Activated CD4-positive, alpha-beta memory T cell treated with anti-CD3 and anti-CD28 coated beads for 36 hours (primary cell): ENCODE measurements at places on chromosomes 13 and 19.

GRCh38 chr19:34353546-34353945 is 11.4 kb upstream of the GPI start:
- DNase-seq = no peak
- H3K4me1 ChIP-seq = peaks cover 29% of the 10 kb centered on the region
- no peaks in the 10 kb centered on the region for H3K27me3 ChIP-seq
- no peak overlapping the region for H3K27ac ChIP-seq
- H3K36me3 ChIP-seq = peaks cover 5% of the 10 kb centered on the region
- H3K4me3 ChIP-seq = no peak overlapping the region

- no peak overlapping the region for H3K4me3 ChIP-seq
- no peaks in the 10 kb centered on the region for H3K27me3 ChIP-seq
- H3K36me3 ChIP-seq = peaks cover 36% of the 10 kb centered on the region
- peak overlapping the region; percentile 38 for H3K27ac ChIP-seq
These were observed 56.2 kb upstream of the GPR183 start for GRCh38 chr13:99363391-99363790.

- peaks cover 35% of the 10 kb centered on the region for H3K4me1 ChIP-seq
- no peaks in the 10 kb centered on the region for H3K27me3 ChIP-seq
These were observed 4.9 kb downstream of the CSNK1G2 start for GRCh38 chr19:1945899-1946298.

GRCh38 chr13:24134757-24135156 is 25.8 kb upstream of the SPATA13 start:
- no peak for DNase-seq
- peaks cover 3% of the 10 kb centered on the region for H3K36me3 ChIP-seq
- peaks cover 3% of the 10 kb centered on the region for H3K4me1 ChIP-seq
- peaks cover 17% of the 10 kb centered on the region for H3K27me3 ChIP-seq
- H3K4me3 ChIP-seq = no peak overlapping the region

GRCh38 chr13:83940742-83941141 is 58.5 kb upstream of the SLITRK1 start:
- H3K27me3 ChIP-seq = peaks cover 3% of the 10 kb centered on the region
- DNase-seq = no peak
- no peak overlapping the region for H3K4me3 ChIP-seq
- H3K4me1 ChIP-seq = no peaks in the 10 kb centered on the region

GRCh38 chr13:60172111-60172510 is 8.4 kb upstream of the DIAPH3 start:
- no peak for DNase-seq
- H3K36me3 ChIP-seq = no peaks in the 10 kb centered on the region
- no peaks in the 10 kb centered on the region for H3K4me1 ChIP-seq
- no peak overlapping the region for H3K4me3 ChIP-seq

DNA sequence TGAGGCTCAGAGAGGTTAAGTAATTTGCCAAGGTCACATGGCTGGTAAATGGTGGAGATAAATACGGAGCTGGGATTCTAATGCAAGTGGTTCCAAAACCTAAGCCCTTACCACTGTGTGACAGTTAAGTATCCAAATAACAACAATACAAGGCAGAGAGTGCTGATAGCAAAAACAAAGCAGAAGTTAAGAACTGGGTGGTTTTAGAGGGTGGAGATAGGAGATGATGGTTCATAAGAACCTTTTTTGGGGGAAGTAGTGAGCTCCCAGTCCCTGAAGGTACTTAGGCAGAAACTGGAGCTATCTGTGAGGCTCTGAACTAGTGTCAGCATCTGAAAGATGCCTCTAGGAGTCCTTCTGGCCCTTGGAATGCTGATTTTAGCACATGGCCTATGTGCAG is 56.2 kb upstream of the UBE2L5 start:
- no peak overlapping the region for H3K4me3 ChIP-seq
- peaks cover 39% of the 10 kb centered on the region for H3K36me3 ChIP-seq
- H3K27me3 ChIP-seq = no peaks in the 10 kb centered on the region
- H3K4me1 ChIP-seq = peaks cover 29% of the 10 kb centered on the region
- no peak for DNase-seq

- DNase-seq = no peak
- no peak overlapping the region for H3K4me3 ChIP-seq
These were observed 2.5 kb downstream of the ZNF426 start for GRCh38 chr19:9535934-9536333.

DNA sequence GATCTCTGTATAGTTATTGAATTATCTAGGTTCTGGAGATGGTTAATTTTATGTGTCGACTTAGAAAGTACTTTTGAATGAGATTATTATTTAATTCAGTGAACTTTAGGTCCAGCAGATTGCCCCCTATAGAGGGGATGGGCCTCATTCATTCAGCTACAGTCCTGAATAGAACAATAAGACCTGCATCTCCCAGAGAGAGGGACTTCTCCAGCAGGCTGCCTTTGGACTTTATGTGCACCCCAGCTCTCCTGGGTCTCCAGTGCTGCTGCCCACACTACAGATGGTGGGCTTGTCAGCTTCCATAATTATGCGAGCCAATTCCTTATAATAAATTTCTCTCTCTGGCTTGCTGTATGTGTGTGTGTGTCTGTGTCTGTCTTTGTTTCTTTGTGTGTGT is 39.3 kb upstream of the KL start:
- peaks cover 8% of the 10 kb centered on the region for H3K27me3 ChIP-seq
- H3K4me3 ChIP-seq = no peak overlapping the region
- no peak overlapping the region for H3K27ac ChIP-seq
- no peak for DNase-seq

- no peak overlapping the region for H3K4me3 ChIP-seq
- peaks cover 12% of the 10 kb centered on the region for H3K4me1 ChIP-seq
- DNase-seq = no peak
- peaks cover 18% of the 10 kb centered on the region for H3K36me3 ChIP-seq
- no peak overlapping the region for H3K27ac ChIP-seq
- no peaks in the 10 kb centered on the region for H3K27me3 ChIP-seq
These were observed 146.8 kb downstream of the ABCC4 start for GRCh38 chr13:95154413-95154886.

DNA sequence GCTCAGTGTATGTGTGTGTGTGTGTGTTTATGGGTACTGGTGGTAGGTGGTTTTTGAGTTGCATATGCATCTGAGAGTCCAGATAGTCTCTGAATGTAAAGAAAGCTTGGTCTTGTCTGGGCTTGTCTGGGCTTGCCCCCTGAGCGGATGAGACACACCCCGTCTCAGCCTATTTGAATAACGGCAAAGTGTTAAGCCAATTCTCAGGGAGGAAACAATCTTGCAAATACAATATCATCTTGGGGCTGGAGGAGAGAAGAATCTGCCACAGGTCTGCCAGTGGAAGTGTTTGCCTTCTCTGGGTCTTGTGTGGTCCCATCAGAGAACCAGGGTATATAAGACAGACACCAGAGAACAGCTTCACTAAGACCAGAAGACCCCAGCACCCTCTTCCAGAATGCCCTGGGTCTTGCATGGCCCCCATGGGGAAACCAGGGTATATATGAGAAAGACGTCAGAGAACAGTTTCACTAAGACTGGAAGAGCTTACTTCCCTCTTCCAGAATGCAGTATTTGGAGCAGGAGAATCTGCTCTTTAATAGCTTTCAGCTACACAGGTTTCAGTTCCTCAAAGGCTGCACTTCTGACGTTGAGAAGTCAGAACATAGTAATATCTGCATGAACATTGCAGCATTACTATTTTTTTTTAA is 13.3 kb downstream of the CD70 start:
- no peaks in the 10 kb centered on the region for H3K36me3 ChIP-seq

GRCh38 chr13:60329221-60329923 is 67.6 kb upstream of the TDRD3 start:
- peak; percentile 37 for DNase-seq
- no peak overlapping the region for H3K27ac ChIP-seq
- no peaks in the 10 kb centered on the region for H3K36me3 ChIP-seq
- no peaks in the 10 kb centered on the region for H3K4me1 ChIP-seq
- H3K27me3 ChIP-seq = no peaks in the 10 kb centered on the region

GRCh38 chr13:91399189-91400062 is 1.0 kb downstream of the GPC5 start:
- peaks cover 38% of the 10 kb centered on the region for H3K27me3 ChIP-seq
- no peak overlapping the region for H3K27ac ChIP-seq
- H3K4me3 ChIP-seq = peak overlapping the region; percentile 69
- H3K36me3 ChIP-seq = no peaks in the 10 kb centered on the region
- H3K4me1 ChIP-seq = peaks cover 9% of the 10 kb centered on the region

DNA sequence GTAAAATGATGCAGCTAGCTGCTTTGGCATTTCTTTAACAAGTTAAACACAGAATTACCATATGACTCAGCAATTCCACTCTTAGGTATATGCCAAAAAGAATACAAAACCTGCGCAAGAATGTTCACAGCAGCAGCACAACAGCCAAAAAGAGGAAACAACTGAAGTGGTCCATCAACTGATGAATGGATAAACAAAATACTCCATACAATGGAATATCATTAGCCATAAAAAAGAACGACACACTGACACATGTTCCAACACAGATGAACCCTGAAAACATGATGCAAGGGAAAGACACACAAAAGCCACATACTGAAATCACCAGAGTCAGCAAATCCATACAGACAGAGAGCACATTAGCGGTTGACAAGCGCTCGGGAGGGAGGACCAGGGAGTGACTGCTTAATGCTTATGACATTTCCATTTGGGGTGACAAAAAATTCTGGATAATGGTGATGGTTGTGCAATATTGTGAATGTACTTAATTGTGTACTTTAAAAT is 3.0 kb downstream of the PCID2 start:
- peaks cover 57% of the 10 kb centered on the region for H3K4me1 ChIP-seq
- peak overlapping the region; percentile 12 for H3K4me3 ChIP-seq
- peak overlapping the region; percentile 81 for H3K27ac ChIP-seq
- peaks cover 19% of the 10 kb centered on the region for H3K36me3 ChIP-seq

- no peak for DNase-seq
- no peaks in the 10 kb centered on the region for H3K4me1 ChIP-seq
- H3K4me3 ChIP-seq = no peak overlapping the region
- H3K27ac ChIP-seq = no peak overlapping the region
- no peaks in the 10 kb centered on the region for H3K27me3 ChIP-seq
- H3K36me3 ChIP-seq = no peaks in the 10 kb centered on the region
These were observed 179.8 kb upstream of the NBEA start for GRCh38 chr13:34762312-34762711.

DNA sequence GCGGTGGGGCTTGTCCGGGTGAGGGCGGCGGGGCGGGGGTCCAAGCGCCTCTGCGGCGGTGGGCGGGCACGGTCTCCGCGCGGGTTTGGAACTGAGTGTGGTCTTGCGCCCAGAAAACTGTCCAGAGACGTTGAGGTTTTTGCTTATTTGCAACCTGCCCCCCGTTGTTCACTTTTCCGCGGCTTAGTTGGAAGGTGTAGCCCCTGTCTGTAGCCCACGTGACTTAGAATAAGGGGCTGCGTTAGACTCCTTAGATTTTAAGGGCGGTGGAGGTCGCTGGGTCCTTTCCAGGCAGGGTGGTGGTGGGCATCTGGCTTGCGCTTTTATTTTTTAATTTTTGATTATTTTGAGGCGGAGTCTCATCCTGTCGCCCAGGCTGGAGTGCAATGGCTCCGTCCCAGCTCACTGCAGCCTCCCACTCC is 748 bp downstream of the RPS15 start:
- H3K36me3 ChIP-seq = peaks cover 47% of the 10 kb centered on the region
- no peaks in the 10 kb centered on the region for H3K27me3 ChIP-seq
- peak overlapping the region; percentile 99 for H3K4me3 ChIP-seq
- DNase-seq = no peak
- H3K4me1 ChIP-seq = peaks cover 36% of the 10 kb centered on the region

- peaks cover 17% of the 10 kb centered on the region for H3K27me3 ChIP-seq
- H3K27ac ChIP-seq = no peak overlapping the region
- H3K4me1 ChIP-seq = no peaks in the 10 kb centered on the region
- no peak for DNase-seq
- no peaks in the 10 kb centered on the region for H3K36me3 ChIP-seq
- H3K4me3 ChIP-seq = no peak overlapping the region
These were observed 165.3 kb downstream of the IER2 start for GRCh38 chr19:13315495-13315894.

- no peaks in the 10 kb centered on the region for H3K36me3 ChIP-seq
- H3K27ac ChIP-seq = no peak overlapping the region
- no peak overlapping the region for H3K4me3 ChIP-seq
These were observed 65.2 kb downstream of the DACH1 start for GRCh38 chr13:71801781-71802180.

DNA sequence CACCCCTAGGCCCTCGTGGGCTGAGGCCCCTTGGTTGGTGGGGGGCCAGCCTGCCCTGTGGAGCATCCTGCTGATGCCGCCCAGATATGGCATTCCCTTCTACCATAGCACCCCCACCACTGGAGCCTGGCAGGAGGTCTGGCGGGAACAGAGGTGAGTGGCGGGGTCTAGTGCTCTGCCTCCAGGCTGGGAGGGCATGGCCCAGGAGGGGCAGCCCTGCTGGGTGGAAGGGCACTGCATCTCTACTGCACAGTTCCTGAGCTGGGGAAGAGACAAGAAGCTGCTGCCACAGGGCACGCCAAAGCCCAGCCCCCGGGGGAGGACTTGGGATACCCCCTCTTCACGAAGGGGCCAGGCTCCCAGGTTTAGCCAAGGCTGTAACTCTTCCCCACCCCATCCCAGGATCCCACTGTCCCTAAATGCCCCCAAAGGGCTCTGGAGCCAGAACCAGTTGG is 2.4 kb upstream of the KMT2B start:
- H3K4me1 ChIP-seq = peaks cover 51% of the 10 kb centered on the region
- DNase-seq = peak; percentile 22
- peaks cover 1% of the 10 kb centered on the region for H3K27me3 ChIP-seq
- peak overlapping the region; percentile 91 for H3K4me3 ChIP-seq
- H3K27ac ChIP-seq = peak overlapping the region; percentile 99

DNA sequence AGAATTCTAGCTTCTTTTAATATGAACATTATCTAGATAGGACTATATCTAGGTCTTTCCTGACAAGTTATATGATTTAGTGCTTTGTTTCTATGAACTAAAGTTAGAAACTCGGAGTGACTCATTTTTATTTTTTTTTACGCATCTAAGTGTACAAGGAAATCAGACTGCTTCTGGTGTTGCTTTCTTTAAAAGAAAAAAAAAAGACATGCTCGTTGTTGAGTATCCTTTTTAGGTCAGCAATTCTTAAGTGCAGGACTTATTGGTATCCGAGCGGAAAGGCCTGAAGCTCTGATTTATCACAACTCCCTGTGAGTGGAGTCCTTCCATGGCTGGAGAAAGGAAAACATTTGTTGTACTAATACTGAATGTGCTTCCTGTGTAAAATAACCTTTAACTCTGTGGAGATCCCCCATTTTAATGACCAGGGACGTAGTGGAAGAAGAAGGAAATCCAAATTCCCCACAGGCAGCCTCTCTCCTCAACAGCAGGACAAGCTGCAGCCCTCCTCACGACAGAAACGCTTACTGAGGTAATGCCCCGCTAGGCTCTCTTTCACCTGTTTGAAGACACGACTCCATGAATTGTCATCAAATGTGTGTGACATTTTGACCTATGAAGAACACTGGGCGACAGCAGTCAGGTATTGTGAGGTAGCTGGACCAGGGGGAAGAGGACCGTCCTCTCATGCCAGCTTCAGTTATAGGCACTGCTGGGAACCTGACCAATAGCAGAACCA is 17.9 kb upstream of the POMP start:
- no peaks in the 10 kb centered on the region for H3K36me3 ChIP-seq
- peaks cover 15% of the 10 kb centered on the region for H3K27me3 ChIP-seq
- peaks cover 6% of the 10 kb centered on the region for H3K4me1 ChIP-seq
- no peak for DNase-seq
- H3K4me3 ChIP-seq = no peak overlapping the region

- H3K36me3 ChIP-seq = no peaks in the 10 kb centered on the region
- H3K4me3 ChIP-seq = no peak overlapping the region
- peaks cover 12% of the 10 kb centered on the region for H3K27me3 ChIP-seq
- no peaks in the 10 kb centered on the region for H3K4me1 ChIP-seq
These were observed 72.4 kb downstream of the NHLRC3 start for GRCh38 chr13:39110518-39111097.
